A549 treated with AZD2906 at 1 μM for 4 hours (cell line): ENCODE measurements at places on chromosomes 7 and 10. TPM values are rescaled to one million over a fixed set of nuclear protein-coding genes. Genes with fewer than 3 reads are reported as not detected.

ABCA13 gene
- total RNA-seq, result 0.03 to 0.07 TPM (median 0.06 TPM) in 5 replicates

EPO gene
- 0.09 TPM in 1 of 5 replicates, not detected in the others for total RNA-seq

CD36 gene
- total RNA-seq, result 0.07 to 0.20 TPM (median 0.09 TPM) in 4 of 5 replicates, not detected in the other

ACSM6 gene
- total RNA-seq, result not detected in 5 replicates

MUC12 gene
- total RNA-seq, result 12.5 to 23.4 TPM (median 19.2 TPM) in 5 replicates

NKX1-2 gene
- total RNA-seq, result 0.02 to 0.05 TPM (median 0.03 TPM) in 5 replicates

C10orf105 gene
- total RNA-seq, result not detected in 5 replicates

ASB4 gene
- total RNA-seq, result 0.12 to 0.47 TPM (median 0.15 TPM) in 5 replicates

OR2A25 gene
- not detected in 5 replicates for total RNA-seq

CLDN4 gene
- 3.4 to 5.2 TPM (median 4.5 TPM) in 5 replicates for total RNA-seq

TMEM236 gene
- 0.03 to 0.07 TPM (median 0.05 TPM) in 5 replicates for total RNA-seq

EIF4H gene
- total RNA-seq, result 293 to 335 TPM (median 298 TPM) in 5 replicates

TMEM72 gene
- not detected in 5 replicates for total RNA-seq

PRPS1L1 gene
- not detected in 5 replicates for total RNA-seq

NUTM2D gene
- total RNA-seq, result 1.2 to 1.7 TPM (median 1.4 TPM) in 5 replicates

STEAP4 gene
- 0.01 to 0.02 TPM (median 0.02 TPM) in 4 of 5 replicates, not detected in the other for total RNA-seq

IGF2BP3 gene
- 24.0 to 37.3 TPM (median 29.7 TPM) in 5 replicates for total RNA-seq

AMZ1 gene
- 0.05 to 0.08 TPM (median 0.06 TPM) in 5 replicates for total RNA-seq

AKR1B1 gene
- total RNA-seq, result 2,348 to 2,695 TPM (median 2,586 TPM) in 5 replicates

ERLIN1 gene
- 43.8 to 71.1 TPM (median 49.5 TPM) in 5 replicates for total RNA-seq

AZGP1 gene
- total RNA-seq, result 0.17 TPM in 1 of 5 replicates, not detected in the others

ADIRF gene
- 0.19 to 0.30 TPM in 2 of 5 replicates, not detected in the others for total RNA-seq

PRSS37 gene
- total RNA-seq, result not detected in 5 replicates

ALOX5 gene
- total RNA-seq, result 0.22 to 0.46 TPM (median 0.34 TPM) in 5 replicates

SPDYE9 gene
- not detected in 5 replicates for total RNA-seq

ZNF248 gene
- 2.8 to 4.0 TPM (median 3.7 TPM) in 5 replicates for total RNA-seq

GPR26 gene
- total RNA-seq, result not detected in 5 replicates

TEX36 gene
- not detected in 5 replicates for total RNA-seq

FOXP2 gene
- not detected in 5 replicates for total RNA-seq

SKIDA1 gene
- 0.76 to 1.1 TPM (median 0.96 TPM) in 5 replicates for total RNA-seq

ADAP1 gene
- 3.2 to 4.2 TPM (median 4.0 TPM) in 5 replicates for total RNA-seq

IMMP2L gene
- 16.0 to 19.5 TPM (median 18.8 TPM) in 5 replicates for total RNA-seq

ARHGEF5 gene
- total RNA-seq, result 3.0 to 3.6 TPM (median 3.2 TPM) in 5 replicates
